ENCODE measurements at places on chromosomes 12 and 14. TPM values are rescaled to one million over a fixed set of nuclear protein-coding genes. Genes with fewer than 3 reads are reported as not detected.

The FAM222A gene
- total RNA-seq = 0.72 TPM

The CMTM5 gene
- not detected for total RNA-seq

The SLC16A7 gene
- 5.2 TPM for total RNA-seq

The ADAMTS20 gene
- not detected for total RNA-seq

The KCNA1 gene
- not detected for total RNA-seq

The RNASE2 gene
- not detected for total RNA-seq

The PIK3C2G gene
- 2.2 TPM for total RNA-seq

The PROX2 gene
- total RNA-seq = not detected

The COX8C gene
- total RNA-seq = not detected
